LHCN-M2 (cell line): ENCODE measurements at places on chromosomes 3 and 15. TPM values are rescaled to one million over a fixed set of nuclear protein-coding genes. Genes with fewer than 3 reads are reported as not detected.

- no peak for DNase-seq
These were observed 6.0 kb downstream of the SSR3 start for GRCh38 chr3:156548902-156549301.

Gene SPESP1
- total RNA-seq = 7.9 TPM in 2 replicates

GRCh38 chr15:55681631-55682030, 61.3 kb downstream of the PRTG start:
- DNase-seq = no peak

DNA sequence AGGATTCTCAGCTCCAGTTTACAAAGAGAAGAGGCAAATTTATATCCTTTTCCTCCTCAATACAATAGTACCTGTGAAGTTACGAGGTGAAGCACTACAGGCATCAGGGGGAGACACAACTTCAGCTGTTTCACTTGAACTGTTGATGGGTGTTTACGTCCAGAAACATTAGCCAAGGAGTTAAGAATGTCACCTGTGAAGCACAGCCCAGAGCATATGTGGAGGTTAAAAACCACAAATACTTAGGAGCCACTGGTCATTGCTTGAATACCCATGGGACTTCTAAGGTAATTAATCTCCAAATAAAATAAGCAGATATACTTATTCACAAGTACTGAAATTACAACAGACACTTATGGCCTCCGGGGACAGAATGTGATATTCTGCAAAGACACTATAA, 246.5 kb downstream of the ULK4 start:
- DNase-seq = no peak

DNA sequence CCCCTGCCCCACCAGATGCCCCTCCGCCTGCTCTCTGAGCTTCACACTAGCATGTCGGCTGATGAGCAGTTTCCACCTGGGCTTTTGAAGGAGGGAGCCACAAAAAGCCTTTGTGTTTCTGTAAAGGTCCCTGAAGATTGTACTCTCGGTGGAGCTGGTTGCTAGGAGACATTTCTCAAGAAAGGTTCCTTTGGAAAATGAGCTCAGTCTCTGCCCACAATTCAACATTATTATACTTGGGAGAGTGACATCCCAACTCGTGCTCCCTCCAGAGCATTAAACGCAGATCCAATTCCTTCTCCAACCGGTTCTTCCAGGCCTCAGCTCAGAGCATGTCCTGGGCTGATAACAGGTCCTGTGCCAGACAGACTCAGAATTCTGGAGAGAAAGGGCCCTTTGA, 26.8 kb upstream of the FAM107A start:
- DNase-seq = no peak

GRCh38 chr3:178420033-178420432, 116.2 kb upstream of the KCNMB2 start:
- DNase-seq = no peak

Gene ARGFX
- not detected in 2 replicates for total RNA-seq

DNA sequence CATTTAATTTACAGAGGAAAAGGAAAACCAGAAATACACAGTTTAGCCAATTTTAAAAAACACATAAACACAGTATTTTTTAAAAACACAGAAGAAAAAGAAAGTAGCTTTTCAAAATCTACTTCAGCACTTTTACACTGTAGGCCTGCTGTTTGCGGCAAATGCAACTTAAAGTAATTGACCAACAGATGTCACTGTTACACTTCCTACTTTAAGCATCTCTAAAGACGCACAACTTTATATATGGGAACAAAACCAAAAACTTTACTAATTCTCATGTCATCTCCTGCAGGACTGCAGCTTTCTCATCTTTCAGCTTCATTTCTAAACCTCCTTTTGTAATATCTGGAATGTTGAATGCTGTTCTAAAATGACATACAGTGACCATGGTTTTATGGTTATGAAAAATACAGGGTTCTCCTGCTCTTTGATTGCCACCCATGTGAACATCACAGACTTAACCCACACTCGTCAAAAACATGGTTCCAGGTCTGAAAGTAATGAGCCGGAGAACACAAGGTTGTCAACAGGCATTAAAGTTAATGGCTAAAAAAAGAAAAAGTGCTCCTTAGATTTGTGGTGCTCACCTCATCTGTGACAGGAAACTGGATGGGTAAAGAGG, 107.9 kb downstream of the FMN1 start:
- peak; percentile 81 for DNase-seq

GRCh38 chr15:95032156-95032555, 800.8 kb downstream of the MCTP2 start:
- DNase-seq = peak; percentile 85

GRCh38 chr15:70170096-70170699, 72.5 kb upstream of the TLE3 start:
- DNase-seq = no peak

- DNase-seq = peak; percentile 29
These were observed 1.8 kb downstream of the MUC4 start for GRCh38 chr3:195809796-195810454.

Gene TYRO3
- total RNA-seq = 8.6 and 9.2 TPM in 2 replicates

DNA sequence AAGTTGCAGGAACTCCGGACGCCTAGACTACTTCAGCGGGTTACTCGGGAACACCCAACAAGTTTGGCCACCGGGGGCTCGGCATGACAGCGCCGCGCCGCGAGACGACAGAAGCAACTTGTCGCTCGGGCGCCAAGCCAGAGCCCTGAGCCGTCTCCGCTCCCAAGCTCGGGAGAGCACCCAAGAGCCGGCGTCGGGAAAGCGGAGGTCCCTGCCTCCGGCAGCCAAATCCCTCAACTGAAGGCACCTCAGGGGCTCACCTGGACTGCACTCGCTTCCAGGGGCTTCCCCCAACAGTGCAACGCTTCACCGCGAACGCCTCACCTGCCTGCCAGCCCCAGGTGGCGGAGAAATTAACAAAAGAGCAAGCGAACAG, 640 bp downstream of the MB21D2 start:
- DNase-seq = no peak

Gene CHRD
- 0.11 and 1.7 TPM in 2 replicates for total RNA-seq

GRCh38 chr15:51331141-51331540, 7.3 kb downstream of the CYP19A1 start:
- DNase-seq = no peak

GRCh38 chr3:31157047-31157694, 262.7 kb upstream of the GADL1 start:
- no peak for DNase-seq

DNA sequence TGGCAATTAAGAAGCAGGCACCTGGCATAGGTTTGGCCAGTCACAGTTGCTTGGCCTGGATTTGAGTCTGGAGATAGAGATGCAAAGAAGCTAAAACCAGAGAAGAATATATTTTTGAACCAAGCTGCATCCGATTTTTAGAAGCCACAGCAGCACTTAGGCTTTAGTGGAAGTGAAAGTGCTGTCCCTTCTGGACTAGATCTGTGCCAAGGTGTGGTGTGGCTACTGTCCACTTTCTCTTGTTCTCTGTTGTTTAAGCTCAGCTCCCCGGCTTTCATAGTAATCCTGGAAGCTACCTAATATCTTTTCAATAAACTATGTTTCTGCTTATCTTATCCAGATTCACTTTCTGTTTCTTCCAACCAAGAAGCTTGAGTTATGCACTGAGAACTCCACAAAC, 183.4 kb upstream of the THRB start:
- DNase-seq = no peak

DNA sequence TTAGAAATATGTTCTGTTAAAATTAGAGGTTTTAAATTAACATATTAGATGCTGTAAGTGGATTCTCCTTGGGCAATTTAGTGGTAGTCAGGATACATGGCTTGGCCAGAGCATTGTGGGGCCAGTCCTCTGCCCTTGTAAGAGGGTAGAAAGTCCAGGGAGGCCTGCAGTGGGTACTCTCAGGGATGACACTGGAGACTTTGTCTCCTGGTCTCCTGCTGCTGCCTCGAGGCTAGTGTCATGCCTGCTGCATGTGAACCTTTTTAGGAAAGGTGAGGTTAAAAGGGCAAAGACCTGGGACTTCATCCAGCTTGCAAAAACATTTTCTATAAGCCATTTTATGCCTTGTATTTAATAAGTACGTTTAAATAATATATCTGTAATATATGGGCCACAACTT, 96.8 kb upstream of the PROK2 start:
- DNase-seq = no peak

GRCh38 chr3:169663951-169664820, 674 bp upstream of the MECOM start:
- no peak for DNase-seq

GRCh38 chr15:35740761-35741160, 194.8 kb upstream of the DPH6 start:
- DNase-seq = no peak

- no peak for DNase-seq
These were observed 139.5 kb downstream of the MAGI1 start for GRCh38 chr3:65899226-65899625.

GRCh38 chr3:121981473-121981872, 40.6 kb downstream of the ILDR1 start:
- no peak for DNase-seq

Gene CNOT10
- total RNA-seq = 22.3 and 26.5 TPM in 2 replicates

DNA sequence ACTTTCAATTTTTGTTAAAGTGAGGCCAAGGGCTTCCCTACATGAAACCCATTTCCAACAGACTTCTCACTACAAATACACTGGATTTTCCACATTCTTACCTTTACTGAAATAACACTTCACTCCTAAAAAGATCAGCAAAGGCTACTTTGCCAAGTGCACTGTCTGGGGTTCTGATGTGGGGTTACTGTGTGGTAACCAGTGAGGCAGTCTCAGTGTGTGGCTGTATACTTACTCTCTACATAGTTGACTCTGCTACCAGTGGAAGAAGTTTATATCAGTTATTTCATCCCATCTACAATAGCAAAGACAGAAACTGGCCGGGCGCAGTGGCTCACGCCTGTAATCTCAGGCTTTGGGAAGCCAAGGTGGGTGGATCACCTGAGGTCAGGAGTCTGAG, 5.6 kb downstream of the WDR82 start:
- no peak for DNase-seq

Gene ZIC1
- 19.9 and 29.3 TPM in 2 replicates for total RNA-seq

DNA sequence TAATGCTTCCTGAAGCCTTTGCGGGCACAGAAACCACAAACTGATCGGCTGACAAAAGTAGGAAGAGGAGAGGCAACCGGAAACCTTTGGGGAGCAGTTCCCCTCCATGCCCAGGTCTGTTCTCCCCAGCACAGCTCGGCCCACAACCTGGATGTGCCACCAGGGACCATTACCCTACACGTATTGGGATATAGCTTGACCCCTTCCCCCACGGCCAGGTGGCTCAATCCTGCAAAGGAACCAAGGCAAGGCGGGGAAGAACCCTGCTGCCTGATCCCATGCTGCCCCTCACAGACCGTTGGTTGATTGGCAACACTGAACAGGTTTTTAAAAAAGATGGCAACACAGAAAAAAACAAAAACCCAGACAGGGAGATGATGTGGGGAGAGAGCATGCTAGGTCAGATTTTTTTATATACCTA, 19.7 kb upstream of the TCAIM start:
- DNase-seq = no peak

GRCh38 chr3:124791639-124792151, 61.4 kb downstream of the UMPS start:
- DNase-seq = peak; percentile 98

- no peak for DNase-seq
These were observed 243.3 kb upstream of the TOPAZ1 start for GRCh38 chr3:43998370-43998835.

Gene AP3S2
- total RNA-seq = 56.6 and 65.7 TPM in 2 replicates

DNA sequence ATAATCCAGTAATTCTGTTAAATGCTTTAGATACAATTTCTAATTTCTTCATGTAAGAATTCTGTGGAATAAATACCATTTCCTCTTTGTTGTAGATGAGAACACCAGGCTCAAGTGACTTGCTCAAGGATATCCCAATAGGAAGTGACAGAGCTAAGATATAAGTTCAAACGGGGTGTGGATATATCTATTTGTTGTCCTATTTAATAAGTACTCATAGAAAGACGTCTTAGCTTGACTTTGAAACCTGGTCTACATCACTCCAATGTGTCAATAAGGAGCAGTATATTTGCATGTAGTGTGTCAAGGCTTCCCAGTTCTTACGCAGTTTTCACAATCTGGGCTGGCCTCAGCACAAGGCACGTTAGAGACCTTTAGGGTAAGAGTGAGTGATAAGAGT, 4.7 kb upstream of the GCSAM start:
- DNase-seq = no peak

Gene CKMT1B
- total RNA-seq = not detected in 2 replicates

DNA sequence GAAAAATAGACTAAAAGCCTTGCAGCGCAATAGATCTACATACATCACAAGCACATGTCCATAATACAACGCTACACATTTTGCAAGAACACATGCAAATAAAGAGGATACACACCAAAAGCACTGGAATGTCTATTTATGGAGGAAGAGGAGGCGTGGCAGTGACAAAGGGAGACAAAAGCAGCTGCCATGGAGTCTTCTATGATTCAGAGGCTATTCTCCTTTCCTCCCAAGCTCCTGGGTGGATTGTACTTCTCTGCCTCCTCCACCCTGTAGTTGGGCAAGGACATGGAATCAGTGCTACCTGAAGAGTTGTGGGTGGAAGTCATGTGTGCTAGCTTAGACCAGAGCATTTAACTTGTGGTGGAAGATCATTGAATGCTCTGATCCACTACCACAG, 57.9 kb upstream of the ABHD2 start:
- DNase-seq = peak; percentile 47

Gene HESX1
- total RNA-seq = 0.17 TPM in 1 of 2 replicates, not detected in the other

- DNase-seq = no peak
These were observed 61.7 kb upstream of the KCNMB2 start for GRCh38 chr3:178474526-178474925.

DNA sequence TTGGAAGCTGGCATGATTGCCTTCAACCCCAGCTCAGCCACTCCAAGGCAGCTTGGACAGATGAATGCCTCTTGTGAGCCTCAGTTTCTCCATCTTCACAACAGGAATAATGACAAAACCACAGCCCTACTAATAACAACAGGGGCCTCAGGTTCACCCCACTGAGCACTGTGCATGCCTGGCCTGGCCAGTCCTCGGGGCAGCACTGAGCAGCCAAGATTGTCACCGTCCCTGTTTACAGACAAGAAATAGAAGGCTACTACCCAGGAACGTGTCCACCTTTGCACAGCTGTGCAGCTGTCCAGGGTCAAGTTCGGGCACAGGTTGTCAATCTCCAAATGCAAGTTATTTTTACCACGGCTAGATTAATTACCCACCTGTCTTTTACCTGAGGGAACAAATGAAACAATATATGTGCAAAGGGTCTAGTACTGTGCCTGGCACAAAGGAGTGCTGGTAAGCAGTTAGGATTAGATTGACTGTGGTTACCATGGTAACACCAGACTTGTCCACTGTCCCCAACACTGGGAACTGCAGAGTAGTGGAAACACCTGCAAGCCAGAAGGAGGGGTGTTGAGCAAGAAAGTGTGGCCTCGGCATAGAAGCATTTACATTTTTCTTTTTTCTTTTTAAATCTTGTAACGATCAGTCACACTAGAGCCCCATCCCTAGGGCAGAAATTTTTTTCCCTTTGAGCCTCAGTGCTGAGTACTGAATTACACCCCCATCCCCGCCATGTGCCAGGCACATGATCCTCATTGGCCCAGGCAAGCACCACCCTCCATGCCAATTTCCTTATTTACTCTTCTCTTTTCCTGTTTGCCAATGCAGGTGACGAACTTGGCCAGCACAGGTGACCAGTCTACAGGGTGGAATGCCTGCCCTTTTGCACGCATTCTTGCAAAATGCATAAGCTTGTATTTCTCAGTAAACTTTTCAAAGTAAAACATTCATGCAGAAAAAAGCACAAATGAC, 66.3 kb upstream of the SLC6A6 start:
- no peak for DNase-seq
